Umbilical cord (tissue), 2 donors: ENCODE measurements at places on chromosomes 7 and 10. TPM values are rescaled to one million over a fixed set of nuclear protein-coding genes. Genes with fewer than 3 reads are reported as not detected.

The HECW1 gene
- total RNA-seq = 4.1 TPM

- no peak for DNase-seq
Measured at GRCh38 chr10:132329565-132330485, 2.2 kb upstream of the LRRC27 start.

The CHST15 gene
- 12.5 TPM for total RNA-seq

DNA sequence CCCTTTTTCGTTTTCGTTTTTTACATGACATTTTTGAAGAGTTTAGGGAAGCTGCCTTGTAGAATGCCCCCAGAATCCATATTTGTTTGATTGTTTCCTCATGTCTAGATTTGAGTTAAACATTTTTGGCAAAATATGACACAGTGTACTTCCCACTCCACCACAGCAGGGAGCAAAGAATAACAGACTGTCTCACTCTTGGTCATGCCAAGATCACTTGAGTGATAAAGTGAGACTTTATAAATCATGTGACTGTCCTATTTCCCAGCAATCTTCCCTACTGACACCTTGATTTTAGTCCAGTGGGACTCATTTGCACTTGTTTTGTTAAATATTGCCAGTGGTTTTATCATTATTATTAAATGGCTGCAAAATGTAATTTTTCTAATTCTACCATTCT is 44.4 kb upstream of the USP6NL start:
- no peak for DNase-seq

GRCh38 chr7:105268056-105268455 is 120.7 kb downstream of the SRPK2 start:
- DNase-seq = peak; percentile 22
